Kidney (tissue), 22 donors: ENCODE measurements at places on chromosomes 13 and 19. TPM values are rescaled to one million over a fixed set of nuclear protein-coding genes. Genes with fewer than 3 reads are reported as not detected.

DNA sequence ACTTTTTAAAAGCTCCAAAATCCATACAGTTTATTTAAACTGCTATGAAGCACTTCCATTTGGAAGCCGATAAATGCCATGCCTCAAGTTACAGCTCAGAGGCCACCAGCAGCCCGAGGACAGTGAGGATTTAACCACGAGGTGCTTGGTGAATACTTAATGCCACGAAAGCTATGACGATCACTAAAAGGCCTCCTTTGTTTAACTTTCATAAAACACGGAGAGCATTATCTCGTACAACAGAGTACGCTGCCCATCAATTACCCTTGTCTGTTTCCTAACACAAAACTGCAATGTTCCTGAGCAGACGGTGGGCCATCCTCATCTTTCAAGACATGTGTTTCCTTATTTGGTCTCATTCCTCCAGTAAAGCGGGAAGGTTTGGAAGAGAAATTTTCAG, 58.4 kb downstream of the PEPD start:
- H3K36me3 ChIP-seq, result peaks cover 5% of the 10 kb centered on the region
- H3K4me3 ChIP-seq, result no peak overlapping the region
- DNase-seq, result no peak
- H3K27me3 ChIP-seq, result no peaks in the 10 kb centered on the region
- H3K27ac ChIP-seq, result no peak overlapping the region
- H3K4me1 ChIP-seq, result no peaks in the 10 kb centered on the region

GRCh38 chr13:77306458-77306857, 20.4 kb downstream of the MYCBP2 start:
- peaks cover 2% of the 10 kb centered on the region for H3K4me1 ChIP-seq
- no peak for DNase-seq
- H3K36me3 ChIP-seq, result no peaks in the 10 kb centered on the region
- H3K27me3 ChIP-seq, result no peaks in the 10 kb centered on the region

- DNase-seq, result no peak
- peak overlapping the region; percentile 57 for H3K27ac ChIP-seq
- no peak overlapping the region for H3K4me3 ChIP-seq
- no peaks in the 10 kb centered on the region for H3K36me3 ChIP-seq
- H3K4me1 ChIP-seq, result peaks cover 5% of the 10 kb centered on the region
Measured at GRCh38 chr19:11093689-11094238, 4.5 kb downstream of the LDLR start.

DNA sequence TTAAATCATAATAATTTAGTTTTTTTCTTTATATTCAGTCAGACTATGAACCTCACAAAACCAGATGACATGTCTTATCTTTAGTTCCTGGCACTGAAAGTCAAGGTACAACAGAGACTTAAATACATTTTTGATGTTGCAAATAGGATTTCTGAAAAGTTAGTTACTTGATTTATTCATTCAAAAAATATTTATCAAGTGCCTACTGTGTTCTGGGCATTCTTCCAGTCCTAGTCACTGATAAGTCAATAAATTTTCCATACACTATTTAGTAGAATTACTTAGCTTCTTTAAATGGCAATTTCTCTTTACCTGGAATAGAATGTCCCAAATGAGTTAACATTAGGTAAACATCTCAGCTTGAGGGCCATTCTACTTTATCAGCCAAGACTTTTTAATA, 938.3 kb upstream of the PCDH9 start:
- H3K4me3 ChIP-seq, result no peak overlapping the region
- DNase-seq, result no peak
- no peaks in the 10 kb centered on the region for H3K4me1 ChIP-seq

- no peak overlapping the region for H3K27ac ChIP-seq
- no peaks in the 10 kb centered on the region for H3K4me1 ChIP-seq
- no peak overlapping the region for H3K4me3 ChIP-seq
- H3K36me3 ChIP-seq, result peaks cover 15% of the 10 kb centered on the region
- DNase-seq, result no peak
- H3K27me3 ChIP-seq, result no peaks in the 10 kb centered on the region
Measured at GRCh38 chr19:11555246-11555645, 3.8 kb downstream of the ELOF1 start.

DNA sequence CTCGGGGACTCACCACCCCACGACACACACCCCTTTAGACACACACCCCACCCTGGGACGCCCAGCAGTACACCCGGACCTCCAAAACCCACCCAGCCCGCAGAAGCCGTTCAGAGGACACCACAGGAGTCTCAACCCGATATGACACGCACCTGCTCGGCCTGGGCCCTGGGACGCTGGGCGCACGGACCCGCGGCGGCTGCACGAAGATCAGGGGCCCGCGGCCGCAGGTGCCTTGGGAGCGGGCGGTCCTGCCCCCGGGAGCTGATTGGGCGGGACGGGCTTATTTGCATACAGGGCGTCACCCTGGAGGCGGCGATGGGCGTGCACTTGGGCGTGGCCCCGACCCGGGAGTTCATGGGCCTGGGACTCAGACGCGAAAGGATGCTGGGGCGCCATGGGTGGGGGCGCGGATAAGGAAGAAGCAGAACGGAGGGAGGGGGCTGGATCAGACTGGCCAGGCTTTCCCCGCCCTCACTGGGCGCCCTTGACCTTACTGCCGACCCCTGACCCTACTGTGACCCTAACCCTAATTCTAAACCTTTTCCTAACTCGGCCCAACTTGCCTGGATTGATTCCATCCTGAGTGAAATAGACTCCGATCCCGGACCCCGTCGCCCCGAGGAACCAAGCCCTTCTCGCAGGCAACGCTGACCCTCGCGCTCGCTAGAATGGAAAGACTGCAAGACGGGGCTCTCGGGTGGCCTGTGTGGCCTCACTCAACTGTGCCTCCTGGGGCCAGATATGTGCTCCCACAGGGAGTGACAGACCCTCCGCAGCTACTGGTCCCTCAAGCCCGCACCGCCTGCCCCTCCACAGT, at the start of gene MEF2B:
MEF2B (minus strand) TSS at position 211 of the 820 bp plus-strand sequence. CDS start 19,528 bp downstream, outside the sequence.
- H3K4me1 ChIP-seq, result no peaks in the 10 kb centered on the region
- no peaks in the 10 kb centered on the region for H3K36me3 ChIP-seq
- H3K27me3 ChIP-seq, result no peaks in the 10 kb centered on the region

- no peak overlapping the region for H3K4me3 ChIP-seq
- no peaks in the 10 kb centered on the region for H3K4me1 ChIP-seq
- DNase-seq, result no peak
- no peak overlapping the region for H3K27ac ChIP-seq
- no peaks in the 10 kb centered on the region for H3K27me3 ChIP-seq
Measured at GRCh38 chr13:51684076-51684475, 99.8 kb downstream of the WDFY2 start.

ZNF792 gene
- 9.1 TPM for total RNA-seq

SLAIN1 gene
- total RNA-seq, result 12.4 TPM

PEX11G gene
- 7.8 TPM for total RNA-seq
